ENCODE measurements at places on chromosomes 12 and 14.

GRCh38 chr12:53179687-53180219 lies 769 bp upstream of the ZNF740 start:
- DNase-seq = no peak

DNA sequence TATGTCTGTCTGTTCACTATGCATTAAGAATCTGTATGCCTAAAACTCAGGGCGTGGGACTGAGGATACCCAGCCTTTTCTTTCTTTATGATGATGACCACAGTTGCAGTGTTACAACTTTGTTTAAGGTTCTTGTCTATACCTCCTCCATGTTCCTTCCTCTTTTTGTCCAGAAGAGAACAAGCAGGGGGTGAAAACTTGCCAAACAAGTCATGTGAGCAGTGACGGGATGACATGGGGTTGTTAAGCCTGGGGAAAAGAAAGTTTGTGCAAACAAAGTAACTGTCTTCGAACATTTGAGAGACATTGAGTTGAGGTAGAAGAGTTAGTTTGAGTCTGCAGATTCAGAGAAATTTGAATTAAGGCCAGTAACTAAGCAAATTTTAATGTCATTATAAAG lies 505.5 kb downstream of the NPAS3 start:
- no peak for DNase-seq

DNA sequence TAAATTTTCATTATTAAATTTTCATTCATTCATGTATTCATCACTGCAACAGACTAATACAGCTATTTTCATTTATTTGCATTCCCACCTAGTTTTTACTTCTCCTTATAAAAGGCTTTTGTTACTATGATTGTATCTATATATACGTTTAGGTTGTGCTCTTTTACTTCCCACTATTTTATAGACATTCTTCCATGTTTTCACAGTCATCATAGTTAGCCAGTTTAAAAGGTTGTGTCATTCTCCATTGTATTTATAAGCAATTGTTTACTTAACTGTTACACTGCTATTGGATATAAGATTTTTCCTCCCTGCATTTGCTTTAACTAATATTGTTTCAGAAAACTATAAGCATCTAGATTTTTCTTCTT lies 12.0 kb downstream of the ABHD12B start:
- DNase-seq = no peak

DNA sequence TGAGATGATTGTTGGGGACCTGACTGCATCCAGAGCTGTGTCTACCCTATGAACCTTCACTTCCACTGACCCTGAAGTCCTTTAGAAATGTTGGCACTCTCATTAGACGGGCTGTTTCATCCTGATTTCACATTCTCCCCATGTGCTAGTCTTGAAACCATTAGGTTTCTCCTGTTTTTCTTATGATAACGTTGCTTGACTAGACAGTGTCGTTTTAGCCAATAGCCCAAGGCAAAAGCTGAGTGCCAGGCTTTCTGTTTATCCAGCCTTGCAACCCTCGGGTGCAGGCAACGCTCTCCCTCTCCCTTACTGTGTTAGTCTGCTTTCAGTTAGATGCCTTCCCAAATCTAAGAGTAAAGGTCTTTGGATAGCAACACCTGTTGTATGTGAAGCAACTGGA lies 30.1 kb downstream of the DACT1 start:
- no peak for DNase-seq

DNA sequence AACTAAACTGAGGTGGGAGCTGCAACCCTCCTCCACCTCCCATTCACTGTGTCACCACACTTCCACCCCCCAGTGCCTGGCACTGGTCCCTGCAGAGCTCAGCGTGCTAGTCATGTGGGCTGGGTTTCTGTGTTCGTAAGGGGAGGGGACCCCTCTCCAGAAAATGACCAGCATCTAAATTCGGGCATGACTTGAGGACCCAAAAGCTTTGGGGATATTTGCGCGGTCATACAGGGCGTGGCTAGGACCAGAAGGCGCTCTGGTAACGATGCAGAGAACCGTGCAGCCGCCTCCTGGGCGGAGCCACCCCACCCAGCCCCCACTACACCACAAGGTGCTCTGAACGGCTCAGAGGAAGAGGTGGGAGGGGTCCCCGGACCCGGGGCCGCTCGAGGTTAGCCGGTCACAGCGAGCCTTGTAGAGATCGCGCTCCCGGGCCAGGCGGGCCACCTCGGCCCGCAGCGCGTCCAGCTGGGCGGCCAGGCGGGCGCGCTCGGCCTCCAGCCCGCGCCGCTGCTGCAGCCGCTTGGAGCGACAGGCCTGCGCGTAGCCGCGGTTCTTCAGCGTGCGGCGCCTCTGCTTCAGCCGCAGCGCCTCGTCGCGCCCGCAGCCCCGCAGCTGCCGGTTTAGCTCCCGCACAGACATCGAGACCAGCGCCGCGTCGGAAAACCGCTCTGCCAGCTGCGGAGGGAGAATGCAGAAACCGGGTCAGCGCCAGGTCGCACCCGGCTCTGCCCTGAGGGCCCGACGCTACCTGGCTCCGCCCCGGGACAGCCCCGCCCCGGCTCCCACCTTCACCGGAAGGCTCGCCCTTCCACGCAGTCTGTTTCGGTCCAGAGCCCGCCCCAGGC lies 9.8 kb downstream of the CPNE6 start:
- peak; percentile 33 for DNase-seq

- DNase-seq = peak; percentile 31
Measured at GRCh38 chr14:80350707-80351106, 139.4 kb upstream of the DIO2 start.

GRCh38 chr12:112862636-112863290 lies 44.0 kb upstream of the OAS1 start:
- no peak for DNase-seq

GRCh38 chr14:48598458-48598857 lies 923.1 kb upstream of the MDGA2 start:
- DNase-seq = no peak

DNA sequence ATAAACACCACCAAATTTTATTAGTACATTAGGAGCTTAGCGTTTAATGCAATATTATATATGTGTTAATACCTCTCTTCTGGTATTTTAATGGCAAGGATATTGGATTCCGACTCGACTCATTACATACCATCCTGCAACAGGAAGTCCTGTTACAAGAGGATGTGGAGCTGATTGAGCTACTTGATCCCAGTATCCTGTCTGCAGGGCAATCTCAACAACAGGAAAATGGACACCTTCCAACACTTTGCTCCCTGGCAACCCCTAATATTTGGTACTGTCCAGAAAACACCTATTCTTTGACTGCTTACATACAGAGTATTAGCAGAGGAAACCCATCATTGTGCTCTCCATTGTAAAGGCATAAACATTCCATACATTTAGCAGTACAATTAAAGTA lies 45.2 kb downstream of the VEZT start:
- DNase-seq = peak; percentile 34

DNA sequence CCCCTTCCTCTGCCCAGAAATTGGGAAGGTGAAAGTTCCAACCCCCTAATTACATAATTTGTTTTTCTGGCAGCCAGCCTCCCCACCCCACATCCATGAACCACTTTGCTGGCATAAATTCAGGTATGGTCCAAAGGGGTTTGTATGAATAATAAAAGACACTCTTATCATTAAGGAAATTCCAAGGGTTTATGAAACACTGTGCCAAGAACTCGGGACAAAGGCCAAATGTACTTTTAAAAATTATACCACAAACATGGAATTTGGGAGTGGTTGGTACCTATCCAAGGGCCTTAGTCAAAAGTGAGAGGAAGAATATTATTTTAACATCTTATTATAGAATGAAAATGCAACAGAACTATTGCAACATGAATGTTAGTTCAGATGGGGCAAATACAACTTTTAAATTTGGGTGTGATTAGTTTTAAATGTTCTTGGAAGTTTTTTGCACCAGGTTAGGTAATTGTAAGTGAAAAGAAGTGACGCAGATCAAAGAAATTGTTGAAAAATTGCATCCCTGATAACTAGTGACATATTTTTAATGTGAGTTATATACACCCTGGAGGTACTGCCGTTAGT lies 217.8 kb downstream of the TMEM117 start:
- peak; percentile 8 for DNase-seq

DNA sequence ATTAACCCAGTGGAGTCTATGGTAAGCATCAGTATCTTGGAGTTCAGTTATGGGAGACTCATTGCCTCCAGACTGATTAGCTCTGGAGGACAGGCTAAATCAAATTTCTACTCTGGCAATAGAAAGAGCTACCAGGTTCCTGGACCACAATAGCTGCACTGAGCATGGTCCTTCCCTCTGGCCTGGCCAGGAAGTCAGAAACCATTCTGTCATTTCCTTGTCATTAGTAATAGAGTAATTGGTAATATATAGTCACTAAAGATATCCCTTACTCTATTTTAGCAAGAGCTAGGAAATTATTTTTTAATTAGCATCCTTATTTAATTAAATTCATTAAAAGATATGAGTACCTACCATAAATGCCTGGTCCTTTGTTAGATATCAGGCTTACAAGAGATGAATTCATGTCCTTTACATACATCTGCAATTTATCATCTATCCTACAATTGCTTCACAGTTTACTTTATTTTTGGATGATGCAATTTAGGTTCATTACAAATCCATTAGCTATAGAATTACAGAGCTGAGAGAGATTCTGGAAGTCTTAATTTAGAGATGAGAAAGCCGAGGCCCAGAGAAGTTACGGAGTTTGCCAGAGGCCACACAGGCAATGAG lies 23.7 kb upstream of the TDRD9 start:
- peak; percentile 21 for DNase-seq

DNA sequence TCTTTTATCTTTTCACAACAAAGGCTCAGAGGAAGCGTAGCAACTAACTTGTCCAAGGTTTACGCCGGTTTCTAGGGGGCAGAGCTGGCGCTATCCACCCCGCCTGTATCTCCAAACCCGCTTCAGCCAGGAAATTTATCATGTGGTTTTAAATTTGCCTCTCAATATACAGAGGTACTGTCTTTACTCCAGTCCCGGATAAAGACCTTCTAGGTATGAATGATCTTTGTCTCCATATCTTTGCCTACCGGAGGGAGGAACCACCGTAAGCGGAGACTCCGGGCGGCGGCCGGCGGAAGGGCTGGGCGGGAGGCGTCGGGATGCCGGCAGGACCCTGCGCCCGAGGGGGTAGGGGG lies 693 bp upstream of the RIMKLB start:
- DNase-seq = peak; percentile 57

- DNase-seq = no peak
Measured at GRCh38 chr14:71115306-71115705, 208.0 kb downstream of the PCNX1 start.

DNA sequence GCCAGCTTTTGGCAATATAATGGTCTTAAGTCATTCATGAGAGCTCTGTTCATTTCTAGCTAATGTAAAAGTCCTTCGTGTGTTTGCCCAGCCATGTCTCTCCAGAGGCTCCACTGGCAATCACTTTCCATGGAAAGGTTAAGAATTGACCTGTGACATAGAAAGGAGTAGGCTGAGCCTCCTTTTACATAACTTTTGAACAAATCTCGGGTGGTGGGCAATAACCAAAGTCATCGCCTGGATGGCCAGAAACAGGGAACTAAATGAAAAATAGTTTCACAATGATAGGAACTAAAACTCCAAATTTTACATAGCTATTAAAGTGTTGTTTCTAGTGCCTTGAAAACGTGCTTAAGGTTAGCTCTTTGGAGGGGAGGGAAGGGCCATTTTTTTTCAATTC lies 6.5 kb downstream of the BHLHE41 start:
- no peak for DNase-seq

- DNase-seq = no peak
Measured at GRCh38 chr14:39025250-39025809, 77.7 kb downstream of the SEC23A start.

DNA sequence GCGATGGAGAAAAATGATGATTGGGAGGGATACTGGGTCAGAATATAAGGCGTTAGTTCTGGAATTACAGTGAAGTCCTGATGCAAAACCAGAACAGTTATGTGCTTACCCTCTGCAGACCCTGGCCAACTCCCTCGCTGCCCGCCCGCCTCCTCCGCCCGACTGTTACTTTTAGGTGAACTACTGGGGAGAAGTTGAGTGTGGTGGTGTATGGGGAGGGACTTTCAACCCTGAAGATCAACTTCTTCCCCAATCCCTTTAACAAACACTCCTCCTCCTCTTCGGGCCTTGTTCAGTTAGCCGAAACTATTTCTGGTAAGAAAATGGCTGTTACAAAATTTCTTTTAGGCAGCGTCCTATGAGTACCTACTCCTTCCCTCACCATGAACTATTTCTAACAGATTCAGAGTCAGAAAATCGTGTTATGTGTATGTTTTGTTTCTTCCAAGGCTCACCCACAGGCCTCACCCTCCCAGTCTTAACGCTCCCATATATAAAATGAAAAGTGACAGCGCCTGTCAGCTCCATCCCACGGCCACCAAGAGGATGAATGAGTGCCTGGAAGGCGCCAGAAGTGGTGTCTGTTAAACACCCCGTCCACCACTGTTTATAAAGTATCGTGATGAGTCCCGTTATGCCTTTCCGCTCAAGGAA lies 1.3 kb downstream of the FBXO33 start:
- peak; percentile 31 for DNase-seq

DNA sequence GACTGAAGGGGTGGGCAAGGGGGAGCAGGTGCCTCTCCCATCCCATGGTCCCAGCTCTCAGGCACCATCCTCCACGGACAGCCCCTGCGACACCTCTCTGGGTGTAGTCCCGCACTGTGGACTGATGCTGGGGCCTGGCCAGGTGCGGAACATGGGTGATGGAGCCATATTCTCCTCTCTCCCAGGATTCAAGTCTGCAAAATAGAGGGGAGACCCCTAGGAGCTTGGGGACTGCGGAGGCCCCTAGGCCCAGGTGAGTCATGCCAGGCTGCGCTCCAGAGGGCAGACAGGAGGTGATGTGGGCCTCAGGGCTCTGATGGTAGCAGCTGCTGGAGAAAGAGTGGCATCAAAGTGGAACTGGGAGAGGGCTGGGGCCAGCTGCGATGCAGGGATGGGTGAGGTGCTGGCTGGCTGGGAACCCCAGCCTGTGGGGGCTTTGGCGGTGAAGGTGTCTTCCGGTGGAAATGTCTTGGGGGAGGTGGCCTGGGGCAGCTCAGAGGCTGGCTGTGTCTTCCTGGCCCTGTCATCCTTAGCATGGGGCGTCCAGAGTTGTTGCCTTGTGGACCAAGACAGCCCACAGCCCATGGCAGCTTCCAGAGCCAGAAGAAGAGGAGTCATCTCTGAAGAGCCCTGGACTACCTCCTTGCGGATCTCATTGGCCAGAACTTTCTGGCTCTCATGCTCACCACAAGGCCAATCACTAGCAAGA lies 149.1 kb downstream of the KIF26A start:
- DNase-seq = no peak

DNA sequence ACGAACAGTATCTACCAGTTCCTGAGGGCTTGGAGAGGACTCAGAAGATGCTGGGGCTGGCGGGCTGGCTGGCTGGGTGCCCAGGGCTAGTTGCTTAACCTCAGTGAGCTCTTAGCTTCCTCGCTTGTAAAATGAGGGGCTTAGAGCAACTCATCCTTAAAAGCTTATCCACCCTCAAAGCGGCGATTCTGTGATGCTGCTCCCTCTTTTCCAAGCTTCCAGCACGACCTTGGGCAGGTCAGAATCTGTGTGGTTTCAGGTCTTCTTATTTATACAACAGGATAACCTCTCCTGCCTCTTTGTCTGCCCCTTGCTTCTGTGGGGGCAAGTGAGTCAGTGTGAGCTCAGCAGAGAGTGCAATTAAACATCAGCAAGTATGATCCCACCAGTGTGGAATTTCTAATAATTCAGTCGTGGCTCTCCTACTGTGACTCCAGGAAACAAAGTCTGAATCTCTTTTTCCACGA lies 281.8 kb downstream of the KSR2 start:
- peak; percentile 39 for DNase-seq

- peak; percentile 93 for DNase-seq
Measured at GRCh38 chr14:105026033-105026785, 5.3 kb upstream of the CDCA4 start.

Measured in iris pigment epithelial cell (primary cell).